ENCODE measurements at places on chromosomes 5 and 9. TPM values are rescaled to one million over a fixed set of nuclear protein-coding genes. Genes with fewer than 3 reads are reported as not detected.

GRCh38 chr9:82242285-82242963 is 253.9 kb downstream of the SPATA31D1 start:
- no peak for DNase-seq

- DNase-seq = no peak
Observed at GRCh38 chr5:34599471-34600117, 56.5 kb upstream of the RAI14 start.

DNA sequence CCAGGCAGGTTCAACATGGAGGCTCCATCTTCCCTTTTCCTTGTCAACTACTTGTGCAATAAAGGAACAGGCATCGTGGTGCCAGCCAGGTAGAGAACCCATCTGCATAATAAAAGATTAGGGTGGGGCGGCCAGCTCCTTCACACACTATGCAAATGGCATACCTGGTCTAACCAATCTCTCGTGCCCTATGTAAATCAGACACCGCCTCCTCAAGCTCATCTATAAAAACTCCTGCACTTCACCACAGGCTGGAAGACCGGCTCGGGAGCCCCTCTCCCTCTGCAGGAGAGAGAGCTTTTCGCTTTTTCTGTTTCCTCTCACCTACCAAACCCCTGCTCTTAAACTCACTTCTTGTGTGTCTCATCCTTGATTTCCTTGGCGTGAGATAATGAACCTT is 244.3 kb upstream of the PUM3 start:
- DNase-seq = no peak

DNA sequence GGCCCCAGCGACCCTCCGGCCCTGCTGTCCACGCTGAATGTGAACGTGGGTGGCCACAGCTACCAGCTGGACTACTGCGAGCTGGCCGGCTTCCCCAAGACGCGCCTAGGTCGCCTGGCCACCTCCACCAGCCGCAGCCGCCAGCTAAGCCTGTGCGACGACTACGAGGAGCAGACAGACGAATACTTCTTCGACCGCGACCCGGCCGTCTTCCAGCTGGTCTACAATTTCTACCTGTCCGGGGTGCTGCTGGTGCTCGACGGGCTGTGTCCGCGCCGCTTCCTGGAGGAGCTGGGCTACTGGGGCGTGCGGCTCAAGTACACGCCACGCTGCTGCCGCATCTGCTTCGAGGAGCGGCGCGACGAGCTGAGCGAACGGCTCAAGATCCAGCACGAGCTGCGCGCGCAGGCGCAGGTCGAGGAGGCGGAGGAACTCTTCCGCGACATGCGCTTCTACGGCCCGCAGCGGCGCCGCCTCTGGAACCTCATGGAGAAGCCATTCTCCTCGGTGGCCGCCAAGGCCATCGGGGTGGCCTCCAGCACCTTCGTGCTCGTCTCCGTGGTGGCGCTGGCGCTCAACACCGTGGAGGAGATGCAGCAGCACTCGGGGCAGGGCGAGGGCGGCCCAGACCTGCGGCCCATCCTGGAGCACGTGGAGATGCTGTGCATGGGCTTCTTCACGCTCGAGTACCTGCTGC is 839 bp downstream of the KCNV2 start:
- peak; percentile 79 for DNase-seq

DNA sequence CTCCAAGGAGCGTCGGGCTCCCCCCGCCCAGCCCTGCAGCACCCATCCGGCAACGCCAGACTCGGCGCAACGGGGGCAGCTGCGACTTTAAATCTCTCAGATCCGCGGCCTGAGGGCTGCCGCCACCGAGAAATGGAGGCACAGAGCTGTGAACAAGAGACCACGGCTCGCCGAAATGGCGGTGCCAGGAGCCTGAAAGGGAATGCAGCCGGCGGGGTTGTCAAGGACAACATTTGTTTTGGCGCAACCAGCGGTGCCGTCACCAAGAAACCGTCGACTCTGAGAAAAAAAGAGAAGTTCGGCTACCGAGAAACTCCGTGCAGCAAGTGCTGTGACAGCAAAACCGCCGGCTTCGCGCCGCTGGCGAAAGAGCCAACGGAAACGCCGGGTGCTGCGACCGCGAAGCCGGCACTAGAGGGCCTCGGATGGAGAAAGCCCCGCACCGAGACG is 2.1 kb upstream of the ANXA2R start:
- peak; percentile 94 for DNase-seq

DNA sequence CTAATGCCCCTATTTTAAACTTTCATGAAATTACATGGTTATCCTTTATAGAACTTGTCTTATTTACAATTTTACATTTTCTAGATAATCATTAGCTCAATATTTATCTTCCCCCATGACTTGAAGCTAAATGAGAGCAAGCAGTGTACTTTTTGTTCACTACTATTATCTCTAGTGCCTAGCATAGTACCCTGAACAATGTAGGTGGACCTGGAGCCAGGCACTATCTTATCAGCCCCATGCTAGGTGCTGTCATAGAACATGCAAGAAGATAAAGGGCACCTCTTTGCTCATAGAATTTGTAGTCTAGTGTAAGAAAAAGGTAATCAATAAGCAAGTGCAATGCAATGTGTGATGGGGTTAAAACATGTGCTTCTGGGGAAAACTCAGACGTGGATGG is 399.9 kb downstream of the ELAVL2 start:
- no peak for DNase-seq

DNA sequence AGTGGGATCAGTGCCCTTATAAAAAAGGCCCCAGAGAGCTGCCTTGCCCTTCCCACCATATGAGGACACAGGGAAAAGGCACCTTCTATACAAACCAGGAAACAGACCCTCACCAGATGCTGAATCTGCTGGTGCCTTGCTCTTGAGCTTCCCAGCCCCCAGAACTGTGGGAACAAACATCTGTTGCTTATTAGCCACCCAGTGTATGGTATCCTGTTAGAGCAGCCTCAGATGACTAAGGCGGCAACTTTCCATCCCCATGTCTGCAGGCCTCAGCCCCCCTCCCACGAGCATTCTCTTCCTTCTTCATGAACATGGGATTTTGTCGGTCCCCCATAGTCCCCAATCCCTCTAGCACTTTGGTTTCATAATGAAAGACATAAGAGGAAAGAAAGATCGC is 202.5 kb upstream of the GAS1 start:
- DNase-seq = no peak

DNA sequence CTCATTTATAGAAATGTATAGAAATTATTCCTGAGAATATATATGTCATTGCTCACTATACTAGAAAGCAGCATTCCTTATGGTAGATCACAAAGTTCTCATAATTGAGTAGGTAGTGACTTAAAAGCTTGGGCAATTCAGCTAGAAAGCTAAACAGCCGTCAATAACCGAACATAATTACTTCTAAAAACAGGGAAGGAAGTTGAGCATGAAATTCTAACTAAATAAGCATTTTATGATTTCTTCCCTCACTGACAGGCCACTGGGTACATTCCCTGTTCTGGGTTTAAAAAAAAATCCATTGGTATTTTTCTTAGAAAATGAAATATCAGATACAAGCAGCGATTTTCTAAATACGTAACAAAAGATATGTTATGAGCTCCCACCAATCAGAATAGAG is 91.1 kb upstream of the DAB2 start:
- DNase-seq = no peak

DNA sequence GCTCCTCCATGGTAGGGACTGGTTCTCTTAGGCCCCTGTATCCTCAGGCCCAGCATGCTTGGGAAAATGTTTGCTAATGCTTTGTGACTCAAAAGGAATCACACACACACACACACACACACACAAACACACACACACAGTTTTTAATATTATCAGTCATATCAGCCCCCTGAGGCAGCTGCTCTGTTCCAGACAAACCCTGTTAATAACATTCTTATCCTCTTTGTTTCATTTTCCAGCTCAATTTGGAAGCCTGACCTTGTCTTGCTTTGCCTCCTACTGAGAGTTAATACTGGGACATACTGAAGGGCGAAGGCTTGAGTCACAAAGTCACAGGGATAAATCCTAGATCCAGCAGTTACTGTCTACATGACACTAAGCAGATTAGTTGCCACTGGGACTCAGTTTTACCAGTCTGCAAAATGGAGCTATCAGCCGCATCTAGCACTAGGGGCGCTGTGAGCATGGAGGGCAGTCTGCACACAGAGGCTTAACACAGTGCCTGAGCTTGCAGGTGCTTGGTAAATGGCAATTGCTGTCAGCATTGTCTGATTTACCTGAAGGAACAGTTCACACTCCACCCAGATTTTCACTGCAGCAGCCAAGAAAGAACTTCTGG is 37.1 kb upstream of the KCNMB1 start:
- DNase-seq = no peak

DNA sequence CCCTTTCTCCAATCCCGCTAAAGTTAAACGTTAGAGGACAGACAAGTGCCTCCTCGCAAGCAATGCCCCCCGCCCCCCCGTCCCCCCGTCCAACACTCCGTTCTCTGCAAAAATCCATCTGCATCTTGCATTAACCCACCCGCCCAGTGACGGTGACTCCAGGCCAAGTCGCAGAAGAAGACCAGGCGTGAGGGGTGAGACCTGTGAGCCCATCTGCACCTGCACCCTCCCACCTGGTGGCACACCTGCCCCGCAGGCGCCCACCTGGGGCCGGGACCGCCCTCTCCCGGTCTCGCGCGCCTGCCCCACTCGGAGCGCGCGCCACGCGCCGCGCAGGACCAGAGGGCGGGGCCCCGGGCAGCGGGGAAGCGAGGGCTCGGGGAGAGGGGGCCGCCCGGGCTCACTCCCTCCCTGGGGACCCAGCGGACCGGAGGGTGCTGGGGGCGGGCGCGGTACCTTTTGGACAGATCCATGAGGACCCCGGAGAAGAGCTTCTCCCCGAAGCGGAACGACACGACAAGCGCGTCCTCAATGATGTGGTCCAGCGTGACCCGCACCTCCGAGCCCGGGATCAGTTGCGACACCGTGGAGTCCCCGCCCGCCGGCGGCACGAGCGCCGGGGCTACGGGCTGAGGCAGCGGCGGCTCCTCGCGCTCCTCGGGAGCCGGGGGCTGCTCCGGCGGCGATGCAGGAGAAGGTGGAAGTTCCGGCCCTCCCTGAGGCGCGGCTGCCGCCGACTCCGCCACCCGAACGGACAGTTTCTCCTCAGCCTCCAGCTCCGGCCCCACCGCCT is 705 bp downstream of the PWWP2A start:
- peak; percentile 55 for DNase-seq

DNA sequence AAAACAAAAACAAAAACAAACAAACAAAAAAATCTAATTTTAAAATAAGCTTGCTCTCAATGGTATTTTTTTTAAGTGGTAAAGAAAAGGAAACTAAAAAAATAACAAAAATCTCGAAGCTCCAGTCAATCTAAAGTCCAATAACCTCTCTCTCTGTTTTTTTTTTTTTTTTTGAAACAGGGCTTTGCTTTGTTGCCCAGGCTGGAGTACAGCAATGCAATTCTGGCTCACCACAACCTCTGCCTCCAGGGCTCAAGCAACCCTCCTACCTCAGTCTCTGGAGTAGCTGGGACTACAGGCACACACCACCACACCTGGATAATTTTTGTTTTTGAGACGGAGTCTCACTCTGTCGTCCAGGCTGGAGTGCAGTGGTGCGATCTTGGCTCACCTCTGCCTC is 25.9 kb upstream of the GLDC start:
- no peak for DNase-seq

- DNase-seq = no peak
Observed at GRCh38 chr5:77637170-77637997, 1.1 kb downstream of the OTP start.

DNA sequence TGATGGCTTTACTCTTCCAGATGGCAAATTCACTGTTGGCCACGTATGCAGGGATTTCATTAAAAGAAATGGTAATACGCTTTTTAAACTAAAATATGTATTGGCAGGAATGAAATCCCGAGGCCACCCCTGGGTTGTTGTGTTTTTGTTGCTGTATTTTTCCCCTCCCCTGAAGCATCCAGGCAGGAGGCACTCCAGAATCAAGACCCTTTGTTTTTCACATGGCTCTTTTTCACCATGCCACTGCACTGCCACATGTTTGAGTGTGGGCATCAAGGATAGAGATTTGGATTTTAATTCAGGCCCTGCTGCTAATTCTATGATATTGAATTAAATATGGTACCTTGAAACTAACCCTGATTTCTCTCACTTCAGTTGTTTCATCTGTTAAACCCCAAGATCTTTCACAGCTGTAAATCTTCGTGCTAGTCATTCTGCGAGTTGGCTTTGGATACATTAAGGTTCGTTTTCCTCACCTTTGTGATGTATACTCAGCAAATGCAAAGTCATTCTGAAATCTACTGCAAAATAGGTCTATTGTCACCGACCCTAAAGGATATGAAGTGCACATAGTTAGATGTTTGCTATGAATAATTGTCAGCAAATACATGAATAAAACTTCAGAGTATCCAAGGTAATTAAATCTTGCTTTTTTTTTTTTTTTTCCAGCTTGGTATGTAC is 533.4 kb downstream of the PTPRD start:
- no peak for DNase-seq

DNA sequence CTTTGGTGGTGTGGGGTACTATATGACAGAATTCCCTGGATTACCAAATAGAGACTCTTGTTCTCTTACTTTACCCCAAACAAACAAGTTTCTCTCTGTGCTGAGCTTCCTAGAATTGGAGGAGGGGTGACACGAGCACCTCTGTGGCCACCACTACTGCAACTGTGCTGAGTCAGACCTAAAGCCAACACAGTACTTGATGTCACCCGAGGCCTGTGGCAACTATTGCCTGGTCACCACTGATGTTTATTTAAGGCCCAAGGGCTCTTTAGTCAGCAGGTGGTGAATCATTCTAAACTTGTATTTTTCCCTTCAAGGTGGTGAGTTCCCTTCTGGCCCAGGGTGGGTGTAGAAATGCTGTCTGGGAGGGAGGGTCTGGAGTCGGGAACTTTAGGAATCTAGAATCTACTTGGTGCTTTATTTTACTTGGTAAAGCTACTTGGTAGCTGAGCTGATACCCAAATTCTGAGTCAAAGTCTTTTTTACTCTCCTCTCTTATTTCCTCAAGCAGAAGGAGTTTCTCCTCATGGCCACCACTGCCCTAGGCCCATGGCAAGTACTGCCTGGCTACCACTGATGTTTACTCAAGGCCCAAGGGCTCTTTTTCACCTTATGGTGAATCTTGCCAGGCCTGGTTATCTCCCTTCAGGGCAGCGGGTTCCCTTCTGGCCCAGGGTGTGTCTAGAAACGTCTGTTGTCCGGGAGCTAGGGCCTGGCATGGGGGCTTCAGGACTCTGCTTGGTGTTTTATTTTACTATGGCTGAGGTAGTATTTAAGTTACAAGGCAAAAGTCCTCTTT is 9.8 kb downstream of the LURAP1L start:
- peak; percentile 93 for DNase-seq

The TARS1 gene
- total RNA-seq = 36.1 TPM

The LHX3 gene
- not detected for total RNA-seq

The PAX5 gene
- under 0.01 TPM for total RNA-seq

The TTC16 gene
- 6.6 TPM for total RNA-seq

The SLC6A7 gene
- 0.44 TPM for total RNA-seq

The EDIL3 gene
- 18.6 TPM for total RNA-seq

The NNT gene
- 57.9 TPM for total RNA-seq

The SLC34A3 gene
- total RNA-seq = not detected

Data from upper lobe of left lung (tissue), 6 donors.